Spleen (tissue), 13 donors: ENCODE measurements at places on chromosomes 11 and 22. TPM values are rescaled to one million over a fixed set of nuclear protein-coding genes. Genes with fewer than 3 reads are reported as not detected.

- H3K4me1 ChIP-seq: peaks cover 18% of the 10 kb centered on the region
- peak overlapping the region; percentile 75 for H3K4me3 ChIP-seq
- peaks cover 17% of the 10 kb centered on the region for H3K36me3 ChIP-seq
- H3K27ac ChIP-seq: peak overlapping the region; percentile 100
Observed at GRCh38 chr11:64245797-64246620, 734 bp downstream of the PPP1R14B start.

DNA sequence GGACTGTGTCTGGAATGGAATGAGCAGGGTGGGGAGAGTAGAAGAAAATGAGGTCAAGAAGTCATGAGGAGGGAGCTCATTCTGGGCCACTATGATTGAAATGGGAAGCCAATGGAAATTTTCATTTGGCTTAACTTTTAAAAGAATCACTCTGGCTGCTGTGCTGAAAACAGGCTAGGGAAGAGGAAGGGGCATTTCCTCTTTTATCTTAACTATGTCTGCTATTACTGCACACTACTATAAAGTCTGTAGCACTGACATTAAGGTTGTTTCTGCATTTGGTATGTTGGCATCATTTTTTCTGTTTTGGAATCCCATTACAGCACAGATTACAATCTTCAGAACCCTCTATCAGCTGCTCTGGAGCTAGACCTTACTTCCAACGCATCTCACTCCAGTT, 8.2 kb downstream of the PATL1 start:
- no peak overlapping the region for H3K4me3 ChIP-seq
- H3K4me1 ChIP-seq: peaks cover 65% of the 10 kb centered on the region
- no peaks in the 10 kb centered on the region for H3K27me3 ChIP-seq
- peak overlapping the region; percentile 56 for H3K27ac ChIP-seq
- DNase-seq: no peak
- no peaks in the 10 kb centered on the region for H3K36me3 ChIP-seq

The CARD16 gene
- 85.7 TPM for total RNA-seq

DNA sequence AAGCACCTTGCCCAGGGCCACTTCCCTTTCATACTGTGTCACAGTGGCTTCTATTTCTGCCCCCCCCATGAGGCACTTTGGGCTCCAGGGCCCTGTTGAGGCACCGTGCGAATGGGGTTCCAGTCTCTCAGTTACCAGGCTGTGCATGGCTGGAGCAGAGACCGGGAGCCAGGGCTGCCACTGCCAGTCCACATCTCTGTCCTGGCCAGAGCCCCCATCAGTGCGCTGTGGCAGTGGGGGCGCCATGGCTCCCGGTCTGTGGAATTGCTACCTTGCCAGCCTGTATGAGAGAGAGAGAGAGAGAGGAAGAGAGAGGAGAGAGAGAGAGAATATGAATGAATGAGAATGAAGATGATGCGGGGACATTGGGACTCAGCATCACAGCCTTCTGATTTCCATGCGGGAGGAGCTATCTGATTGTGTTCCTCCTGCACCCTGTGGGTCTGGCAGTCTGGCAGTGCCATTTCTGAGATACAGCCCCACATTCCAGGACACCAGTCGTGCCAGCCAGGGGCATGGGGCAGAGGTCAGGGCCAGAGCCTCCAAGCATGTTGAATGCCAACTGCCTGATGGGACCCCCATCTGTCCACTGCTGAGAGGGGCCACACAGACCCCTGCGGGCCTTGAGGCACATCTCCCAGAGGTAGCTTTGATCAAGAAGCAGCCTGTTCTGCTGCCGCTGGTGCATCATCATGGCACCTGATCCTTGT, 279.8 kb downstream of the TBC1D22A start:
- no peaks in the 10 kb centered on the region for H3K27me3 ChIP-seq
- no peaks in the 10 kb centered on the region for H3K36me3 ChIP-seq
- H3K4me1 ChIP-seq: peaks cover 5% of the 10 kb centered on the region
- no peak overlapping the region for H3K4me3 ChIP-seq

DNA sequence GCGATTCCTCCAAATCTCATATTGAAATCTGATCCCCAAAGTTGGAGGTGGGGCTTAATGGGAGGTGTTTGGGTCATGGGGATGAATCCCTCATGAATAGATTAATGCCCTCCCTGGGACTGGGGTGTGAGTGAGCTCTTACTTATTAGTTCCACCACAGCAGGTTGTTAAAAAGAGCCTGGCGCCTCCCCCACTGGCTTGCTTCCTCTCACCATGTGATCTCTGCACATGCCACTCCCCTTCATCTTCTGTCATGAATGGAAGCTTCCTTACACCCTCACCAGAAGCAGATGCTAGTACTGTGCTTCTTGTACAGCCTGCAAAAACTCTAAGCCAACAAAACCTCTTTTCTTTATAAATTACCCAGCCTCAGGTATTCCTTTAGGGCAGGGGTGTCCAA, 8.8 kb downstream of the RRAS2 start:
- H3K36me3 ChIP-seq: no peaks in the 10 kb centered on the region
- no peak overlapping the region for H3K27ac ChIP-seq
- DNase-seq: no peak
- H3K4me1 ChIP-seq: peaks cover 5% of the 10 kb centered on the region

DNA sequence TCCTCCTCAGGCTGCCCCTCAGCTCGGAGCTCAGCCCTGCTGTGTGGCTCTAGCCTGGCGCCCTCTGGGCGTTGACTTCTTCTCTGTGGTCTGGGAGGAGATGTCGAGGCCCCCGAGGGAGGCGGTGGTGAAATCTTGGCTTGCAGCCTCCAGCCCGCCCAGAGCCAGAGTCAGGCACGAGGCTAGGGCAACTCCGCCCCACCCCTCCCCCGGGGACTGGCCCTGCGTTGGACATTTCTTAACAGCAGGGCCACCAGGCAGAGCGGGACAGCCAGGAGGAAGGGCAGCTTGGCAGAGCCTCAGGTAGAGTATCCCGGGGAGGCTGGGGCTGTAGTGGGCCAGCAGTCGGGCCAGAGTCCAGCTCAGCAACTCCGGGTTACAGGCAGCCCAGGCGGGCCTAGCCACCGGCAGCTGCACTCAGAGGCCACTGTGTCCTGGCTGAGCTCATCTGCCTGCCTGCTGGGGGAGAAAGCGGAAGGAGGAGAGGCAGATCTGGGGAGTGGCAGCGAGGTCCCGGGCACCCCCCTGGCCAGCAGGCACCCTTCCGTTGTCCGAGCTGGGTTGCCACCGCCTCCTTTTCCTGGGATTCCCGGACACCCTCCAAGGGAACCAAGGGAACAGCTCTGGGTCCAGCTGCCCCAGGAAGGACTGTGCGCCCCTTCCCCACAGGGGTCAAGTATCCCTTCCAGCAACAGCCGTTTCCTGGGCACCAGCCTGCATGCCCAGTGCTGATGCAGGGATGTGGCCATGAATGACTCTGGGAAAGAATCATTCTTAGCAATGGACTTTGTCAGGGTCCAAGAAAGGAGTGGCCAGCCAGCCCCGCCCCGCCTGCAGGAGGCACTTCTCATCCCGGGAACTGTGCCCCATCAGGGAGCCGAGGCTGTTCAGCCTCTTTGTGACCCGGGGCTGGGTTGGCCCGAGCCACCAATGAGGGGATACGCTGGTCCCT, at the start of gene ALDH3B1:
ALDH3B1 (plus strand) TSS at position 238 of the 952 bp plus-strand sequence. CDS start 4,971 bp downstream, outside the sequence.
- H3K27me3 ChIP-seq: no peaks in the 10 kb centered on the region
- no peaks in the 10 kb centered on the region for H3K36me3 ChIP-seq
- peak; percentile 93 for DNase-seq
- H3K4me3 ChIP-seq: no peak within 1 kb of the TSS

- DNase-seq: no peak
- no peaks in the 10 kb centered on the region for H3K27me3 ChIP-seq
- peak overlapping the region; percentile 73 for H3K27ac ChIP-seq
Observed at GRCh38 chr11:123233280-123233974, 38.4 kb upstream of the CLMP start.

- H3K27ac ChIP-seq: no peak overlapping the region
- DNase-seq: no peak
- H3K4me3 ChIP-seq: no peak overlapping the region
- peaks cover 16% of the 10 kb centered on the region for H3K27me3 ChIP-seq
- no peaks in the 10 kb centered on the region for H3K36me3 ChIP-seq
Observed at GRCh38 chr22:44347080-44347479, 34.3 kb upstream of the SHISAL1 start.

- H3K4me3 ChIP-seq: no peak overlapping the region
- no peak for DNase-seq
- peaks cover 93% of the 10 kb centered on the region for H3K36me3 ChIP-seq
- no peaks in the 10 kb centered on the region for H3K4me1 ChIP-seq
- H3K27me3 ChIP-seq: no peaks in the 10 kb centered on the region
- H3K27ac ChIP-seq: no peak overlapping the region
Observed at GRCh38 chr22:29342577-29343312, 27.2 kb upstream of the RASL10A start.

GRCh38 chr11:24437123-24437522, 59.7 kb upstream of the LUZP2 start:
- no peak overlapping the region for H3K27ac ChIP-seq
- no peaks in the 10 kb centered on the region for H3K27me3 ChIP-seq
- H3K4me3 ChIP-seq: no peak overlapping the region
- DNase-seq: no peak
- no peaks in the 10 kb centered on the region for H3K36me3 ChIP-seq

- H3K27ac ChIP-seq: peak overlapping the region; percentile 12
- no peaks in the 10 kb centered on the region for H3K4me1 ChIP-seq
- H3K27me3 ChIP-seq: peaks cover 4% of the 10 kb centered on the region
- DNase-seq: no peak
- no peaks in the 10 kb centered on the region for H3K36me3 ChIP-seq
Observed at GRCh38 chr11:33884601-33885000, 7.3 kb downstream of the LMO2 start.

The FADS1 gene
- total RNA-seq: 16.6 TPM

The KCNJ11 gene
- total RNA-seq: 3.3 TPM

- H3K27me3 ChIP-seq: no peaks in the 10 kb centered on the region
- peaks cover 43% of the 10 kb centered on the region for H3K36me3 ChIP-seq
- H3K4me1 ChIP-seq: peaks cover 44% of the 10 kb centered on the region
- peak overlapping the region; percentile 99 for H3K27ac ChIP-seq
- DNase-seq: no peak
Observed at GRCh38 chr11:65503949-65504673, 5.3 kb downstream of the MALAT1 start.

- H3K4me1 ChIP-seq: peaks cover 58% of the 10 kb centered on the region
- H3K27me3 ChIP-seq: peaks cover 64% of the 10 kb centered on the region
- DNase-seq: peak; percentile 92
- H3K4me3 ChIP-seq: peak within 1 kb of the TSS; percentile 63
Observed at GRCh38 chr11:133956650-133957633, at the start of gene IGSF9B. IGSF9B (minus strand) TSS chr11:133956968; CDS start chr11:133956754, 214 bp downstream.

GRCh38 chr11:117098269-117099232, at the start of gene SIK3:
SIK3 (minus strand) TSS chr11:117098428; CDS start chr11:117098415, 13 bp downstream.
- no peaks in the 10 kb centered on the region for H3K36me3 ChIP-seq
- no peaks in the 10 kb centered on the region for H3K27me3 ChIP-seq
- H3K4me1 ChIP-seq: peaks cover 29% of the 10 kb centered on the region
- DNase-seq: peak; percentile 97

DNA sequence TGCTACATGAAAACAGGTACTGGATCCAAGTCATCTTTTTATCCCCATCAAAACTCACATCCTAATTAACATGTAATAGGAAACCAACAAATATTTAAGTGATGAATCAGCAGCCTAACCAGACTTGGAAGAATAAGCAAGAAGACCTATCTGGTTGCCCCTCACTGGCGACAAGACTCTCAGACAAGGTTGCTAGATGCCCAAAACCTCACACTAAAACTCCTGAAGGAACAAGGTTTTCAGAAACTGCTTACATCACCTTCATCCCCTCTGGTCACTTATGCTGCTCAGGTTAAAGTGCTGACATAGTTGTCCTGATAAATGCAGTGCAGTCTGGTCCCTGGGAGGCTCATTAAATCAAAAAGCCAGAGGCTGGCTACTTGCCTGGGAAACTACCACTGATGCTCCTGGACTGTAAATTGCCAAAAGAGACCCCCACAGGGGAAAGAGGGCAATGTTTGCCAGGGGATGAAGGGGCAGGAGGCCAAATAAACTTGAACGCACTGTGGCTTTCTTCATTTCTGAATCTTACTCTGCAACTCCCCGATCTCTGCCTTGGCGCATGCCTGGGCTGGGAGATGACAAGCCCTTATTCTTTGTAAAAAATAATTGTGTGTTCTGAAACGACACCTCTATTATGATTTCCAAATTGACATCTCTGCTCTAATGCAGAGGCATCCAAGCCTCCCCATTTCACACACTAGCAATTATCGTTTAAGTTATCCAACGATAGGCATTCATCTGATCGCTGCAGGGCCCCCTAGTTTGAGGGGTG, 72.7 kb downstream of the AMBRA1 start:
- H3K4me1 ChIP-seq: peaks cover 63% of the 10 kb centered on the region
- no peaks in the 10 kb centered on the region for H3K27me3 ChIP-seq
- no peak for DNase-seq
- H3K36me3 ChIP-seq: no peaks in the 10 kb centered on the region

The CRYBA4 gene
- not detected for total RNA-seq

DNA sequence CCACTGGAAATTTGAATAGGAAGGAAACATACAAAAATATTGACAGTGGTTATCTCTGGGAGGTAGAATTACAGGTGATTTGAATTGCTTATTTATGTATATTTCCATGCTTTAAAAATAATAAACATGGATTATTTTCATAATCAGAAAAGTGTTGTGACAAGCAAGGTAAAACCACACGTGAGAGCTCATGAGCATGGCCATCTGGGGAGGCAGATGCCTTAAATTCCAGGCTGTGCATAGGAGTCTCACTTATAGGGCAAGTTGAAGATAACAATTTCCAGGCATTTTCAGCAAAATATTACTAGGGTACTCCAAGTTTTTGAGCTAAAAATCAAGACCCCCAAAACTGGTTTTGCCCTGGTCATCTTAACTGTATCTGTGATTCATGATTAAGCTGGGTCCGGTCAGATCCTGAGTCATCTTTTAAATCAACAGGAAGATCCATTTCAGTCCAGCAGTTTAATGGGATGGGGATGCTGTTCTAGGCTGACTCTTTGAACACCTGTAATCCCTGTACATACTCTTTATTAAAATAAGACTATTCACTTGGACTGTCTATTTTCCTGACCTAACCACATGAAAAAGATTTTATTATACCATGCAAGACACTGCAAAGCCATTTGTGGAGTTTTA, 115.8 kb upstream of the NARS2 start:
- DNase-seq: no peak
- H3K36me3 ChIP-seq: no peaks in the 10 kb centered on the region
- H3K27me3 ChIP-seq: no peaks in the 10 kb centered on the region
- H3K4me1 ChIP-seq: no peaks in the 10 kb centered on the region
- no peak overlapping the region for H3K27ac ChIP-seq
- no peak overlapping the region for H3K4me3 ChIP-seq

DNA sequence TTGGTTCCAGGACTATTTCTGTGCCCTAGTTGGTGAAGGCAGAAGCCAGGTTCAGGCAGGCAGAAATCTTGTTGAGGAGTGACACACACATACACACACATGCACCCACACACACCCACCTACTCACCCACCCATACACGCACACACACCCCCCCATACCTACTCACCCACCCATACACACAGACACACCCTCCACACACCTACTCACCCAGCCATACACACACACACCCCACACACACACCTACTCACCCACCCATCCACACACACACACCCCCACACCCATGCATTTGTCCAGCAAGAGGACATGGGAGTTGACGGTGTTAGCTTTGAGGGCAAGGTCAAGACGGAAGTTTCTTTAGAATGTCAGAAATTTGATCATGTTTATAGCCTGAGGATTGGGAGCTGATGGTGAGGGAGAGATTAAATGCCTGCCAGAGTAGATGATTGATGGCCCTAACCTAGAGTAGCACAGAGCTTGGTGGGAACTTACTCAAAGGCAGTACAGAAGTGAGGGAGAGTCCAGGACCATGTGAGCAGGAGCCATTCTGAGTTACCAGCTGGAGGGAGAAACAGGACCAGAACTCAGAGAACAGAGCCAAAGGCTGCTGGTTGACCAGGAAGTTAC, 68.9 kb downstream of the CYB5R2 start:
- no peak overlapping the region for H3K27ac ChIP-seq
- H3K36me3 ChIP-seq: peaks cover 50% of the 10 kb centered on the region
- DNase-seq: no peak
- H3K4me1 ChIP-seq: peaks cover 6% of the 10 kb centered on the region
- no peaks in the 10 kb centered on the region for H3K27me3 ChIP-seq

The DKK3 gene
- total RNA-seq: 67.3 TPM

GRCh38 chr11:18461909-18462308, 6.3 kb downstream of the LDHAL6A start:
- H3K4me1 ChIP-seq: no peaks in the 10 kb centered on the region
- H3K27ac ChIP-seq: no peak overlapping the region
